ENCODE measurements at places on chromosomes 7 and 10.
A peak's percentile ranks its signal among the peaks of the same experiment; 100 is the strongest.

GRCh38 chr10:3197348-3198003 lies 24.9 kb upstream of the PITRM1 start:
- DNase-seq: peak; percentile 65

- no peak for DNase-seq
Observed at GRCh38 chr7:101216001-101216859, 1.2 kb downstream of the PLOD3 start.

- no peak for DNase-seq
Observed at GRCh38 chr10:118621304-118621942, 26.0 kb upstream of the PRLHR start.

- DNase-seq: no peak
Observed at GRCh38 chr7:36583318-36583717, 141.0 kb downstream of the AOAH start.

GRCh38 chr10:129786216-129786615 lies 177.9 kb downstream of the EBF3 start:
- DNase-seq: no peak

DNA sequence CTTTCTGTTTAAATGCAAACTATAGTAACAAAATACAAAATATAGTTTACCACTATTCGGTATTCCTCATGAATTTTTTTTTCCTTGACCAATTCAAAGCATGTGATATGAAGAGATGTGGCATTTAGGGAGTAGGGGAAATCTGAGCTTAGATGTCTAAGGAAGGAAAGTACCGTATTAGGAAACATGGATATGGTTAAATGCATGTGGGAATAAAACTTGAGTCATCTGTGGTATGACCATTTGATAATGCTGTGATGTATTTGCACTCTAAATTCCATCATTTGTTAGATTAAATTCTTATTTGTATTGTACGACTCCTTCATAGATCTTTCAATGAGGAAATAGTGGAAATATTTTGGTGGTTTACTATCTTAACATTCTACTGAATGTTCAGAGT lies 19.7 kb downstream of the AHR start:
- DNase-seq: no peak

DNA sequence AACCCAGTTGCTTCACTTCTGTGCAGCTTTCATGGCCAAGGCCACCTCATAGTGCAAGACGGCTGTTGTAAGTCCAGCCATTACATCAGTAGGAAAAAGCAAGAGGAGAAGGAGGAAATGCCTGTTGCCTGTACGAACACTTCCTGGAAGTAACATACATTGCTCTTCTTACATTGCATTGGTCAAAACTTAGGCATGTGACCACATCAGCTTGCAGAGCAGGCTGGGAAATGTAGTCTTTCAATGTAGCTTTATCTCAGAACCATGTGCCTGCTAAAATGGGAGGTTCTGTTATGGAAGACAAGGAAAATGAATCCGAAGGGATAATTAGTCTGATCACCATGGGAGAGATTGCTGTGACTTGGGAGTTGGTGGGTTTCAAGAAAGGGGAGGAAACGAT lies 4.3 kb downstream of the SLC29A3 start:
- peak; percentile 18 for DNase-seq

- DNase-seq: no peak
Observed at GRCh38 chr7:2242541-2243429, 759 bp downstream of the NUDT1 start.

DNA sequence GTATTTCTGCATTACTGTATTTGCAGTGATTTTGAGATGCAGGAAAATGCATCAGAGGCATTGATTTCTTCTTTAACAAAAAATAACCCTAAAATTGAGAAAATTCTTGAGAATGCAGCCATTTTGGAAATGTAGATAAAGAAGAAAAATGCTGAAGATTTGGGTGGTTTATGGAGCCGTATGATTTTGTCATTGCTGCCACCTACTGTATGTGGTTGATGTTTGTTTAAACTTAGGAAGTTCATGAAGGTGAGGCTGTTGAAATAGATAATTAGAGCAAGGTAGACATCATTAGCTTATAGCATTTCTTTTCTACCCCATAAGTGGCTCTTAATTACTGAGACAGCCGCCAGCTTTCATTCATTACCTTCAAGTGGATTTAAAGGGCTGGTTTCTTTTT lies 92.1 kb upstream of the SAMD8 start:
- peak; percentile 23 for DNase-seq

GRCh38 chr7:2138146-2138765 lies 94.5 kb downstream of the MAD1L1 start:
- no peak for DNase-seq

DNA sequence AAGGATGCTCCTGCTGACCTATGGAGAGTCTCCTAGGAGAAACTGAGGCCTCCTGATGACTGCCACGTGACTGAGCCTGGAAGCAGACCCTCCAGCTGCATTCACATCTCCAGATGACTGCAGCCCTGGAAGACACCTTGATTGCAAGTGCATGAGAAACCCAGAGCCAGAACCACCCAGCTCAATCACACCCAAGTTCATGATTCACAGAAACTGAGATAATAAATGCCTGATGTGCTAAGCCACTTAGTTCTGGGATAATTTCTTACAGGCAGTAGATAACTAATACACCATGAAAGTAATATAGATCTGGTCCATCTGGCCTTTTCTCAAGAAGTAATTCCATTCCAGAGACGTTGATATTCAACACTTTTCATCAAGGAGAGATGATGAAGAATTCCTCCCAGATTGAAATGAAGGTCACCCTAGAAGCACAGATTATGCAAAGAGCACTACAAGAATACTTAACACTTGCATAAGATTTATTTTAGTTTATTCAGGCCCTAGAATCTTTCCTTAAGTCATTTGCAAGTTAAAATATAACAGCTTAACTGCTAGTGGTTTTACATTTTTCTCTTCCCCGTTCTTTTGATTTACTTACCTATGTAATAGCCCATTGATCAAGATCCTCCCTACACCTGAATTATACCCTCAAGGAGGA lies 208.2 kb upstream of the INHBA start:
- no peak for DNase-seq

GRCh38 chr7:143490717-143491306 lies 13.1 kb downstream of the TAS2R41 start:
- DNase-seq: peak; percentile 38

DNA sequence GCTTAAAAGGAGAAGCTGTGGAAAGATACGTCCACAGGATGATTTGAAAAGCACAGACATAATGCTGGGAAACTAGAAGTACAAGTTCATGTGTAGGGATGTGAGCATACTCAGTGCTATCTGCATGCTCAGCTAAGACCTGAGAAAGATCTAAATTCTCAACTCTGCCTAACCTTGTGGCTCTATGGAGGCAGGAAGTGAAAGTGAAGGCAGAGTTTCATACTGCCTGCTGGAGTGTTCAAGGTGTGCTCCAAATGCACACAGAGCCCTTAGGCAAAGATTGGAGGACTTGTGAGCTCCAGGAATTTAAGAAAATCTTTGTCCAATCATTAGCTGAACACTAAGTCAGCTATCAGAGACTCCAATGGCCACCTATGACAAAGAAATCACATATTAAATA lies 190.9 kb downstream of the RNLS start:
- DNase-seq: no peak

- no peak for DNase-seq
Observed at GRCh38 chr10:51905032-51905431, 205.6 kb upstream of the CSTF2T start.
